Pancreas (tissue), 10 donors: ENCODE measurements at places on chromosomes 4 and X. TPM values are rescaled to one million over a fixed set of nuclear protein-coding genes. Genes with fewer than 3 reads are reported as not detected.

DNA sequence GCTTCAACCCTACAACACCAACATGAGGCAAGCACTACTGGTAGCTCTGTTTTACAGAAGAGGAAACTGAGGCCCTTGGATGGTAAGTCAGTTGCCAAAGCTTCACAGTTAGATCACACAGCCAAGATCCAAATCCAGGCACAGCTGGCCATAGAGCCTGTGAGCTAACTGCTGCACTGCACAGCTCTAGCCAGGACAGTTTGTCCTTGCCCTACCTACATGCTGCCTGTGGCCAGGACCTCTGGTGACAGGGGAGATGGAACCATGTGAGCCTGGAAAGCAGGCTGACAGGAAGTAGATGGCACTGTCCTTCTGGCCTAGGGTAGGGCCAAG is 257.8 kb downstream of the FBXW7 start:
- H3K27ac ChIP-seq = no peak overlapping the region
- H3K4me3 ChIP-seq = no peak overlapping the region
- H3K4me1 ChIP-seq = no peaks in the 10 kb centered on the region
- no peak for DNase-seq
- H3K36me3 ChIP-seq = no peaks in the 10 kb centered on the region

DNA sequence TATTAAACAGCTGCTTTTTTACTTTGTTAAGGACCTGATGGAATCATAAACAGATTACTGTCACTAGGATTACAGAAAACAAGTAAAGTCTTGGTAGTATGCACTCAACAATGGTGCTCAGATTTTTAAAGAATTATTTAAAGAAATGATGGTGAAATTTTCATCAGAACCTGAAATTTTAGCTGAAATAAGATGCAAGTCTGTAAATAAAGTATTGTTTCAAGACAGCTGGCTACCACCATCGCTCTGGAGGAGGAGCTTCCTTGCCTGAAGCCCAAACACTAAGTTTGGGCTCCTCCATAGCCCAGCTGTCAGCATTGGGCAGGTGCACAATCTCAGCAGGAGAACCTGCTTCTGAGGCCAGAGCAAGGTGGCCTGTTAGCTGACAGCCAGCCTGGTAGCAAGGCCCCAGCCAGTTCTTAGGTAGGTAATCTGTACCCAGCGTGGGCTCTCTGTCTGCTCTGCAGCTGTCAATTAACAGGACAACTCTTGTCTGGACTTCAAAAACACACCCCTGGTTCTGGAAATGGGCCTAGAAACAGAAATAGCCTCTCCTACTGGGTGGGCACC is 4.6 kb downstream of the GAB1 start:
- H3K27me3 ChIP-seq = no peaks in the 10 kb centered on the region
- H3K4me3 ChIP-seq = no peak overlapping the region
- H3K4me1 ChIP-seq = peaks cover 18% of the 10 kb centered on the region
- DNase-seq = no peak

DNA sequence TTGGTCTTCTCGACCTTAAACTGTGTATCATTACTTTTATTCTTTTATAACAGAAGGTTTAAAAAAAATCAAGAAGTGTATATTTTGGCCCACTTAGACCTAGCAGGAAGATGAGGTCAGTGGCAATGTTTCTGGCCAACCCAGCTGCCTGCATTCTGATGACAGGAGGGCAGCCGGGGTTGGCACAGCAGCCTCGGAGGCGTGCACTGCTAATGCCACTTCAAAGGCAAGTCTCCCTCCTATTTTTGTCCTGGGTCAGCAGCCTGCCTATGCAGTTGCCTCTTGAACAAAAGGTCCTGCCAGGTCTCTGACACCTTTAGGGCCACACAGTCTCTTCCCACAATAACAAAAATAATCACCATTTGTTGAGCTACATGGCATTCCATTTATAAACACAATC is 89.4 kb upstream of the MYOZ2 start:
- H3K4me1 ChIP-seq = no peaks in the 10 kb centered on the region
- H3K27ac ChIP-seq = no peak overlapping the region

- H3K4me3 ChIP-seq = no peak overlapping the region
- H3K36me3 ChIP-seq = no peaks in the 10 kb centered on the region
- H3K4me1 ChIP-seq = no peaks in the 10 kb centered on the region
- no peak for DNase-seq
- H3K27me3 ChIP-seq = no peaks in the 10 kb centered on the region
Observed at GRCh38 chrX:66914080-66914479, 275.2 kb upstream of the EDA2R start.

GRCh38 chrX:136166221-136166855 is 19.0 kb downstream of the FHL1 start:
- H3K4me1 ChIP-seq = no peaks in the 10 kb centered on the region
- H3K4me3 ChIP-seq = no peak overlapping the region
- H3K27ac ChIP-seq = no peak overlapping the region
- H3K36me3 ChIP-seq = no peaks in the 10 kb centered on the region
- H3K27me3 ChIP-seq = peaks cover 7% of the 10 kb centered on the region

DNA sequence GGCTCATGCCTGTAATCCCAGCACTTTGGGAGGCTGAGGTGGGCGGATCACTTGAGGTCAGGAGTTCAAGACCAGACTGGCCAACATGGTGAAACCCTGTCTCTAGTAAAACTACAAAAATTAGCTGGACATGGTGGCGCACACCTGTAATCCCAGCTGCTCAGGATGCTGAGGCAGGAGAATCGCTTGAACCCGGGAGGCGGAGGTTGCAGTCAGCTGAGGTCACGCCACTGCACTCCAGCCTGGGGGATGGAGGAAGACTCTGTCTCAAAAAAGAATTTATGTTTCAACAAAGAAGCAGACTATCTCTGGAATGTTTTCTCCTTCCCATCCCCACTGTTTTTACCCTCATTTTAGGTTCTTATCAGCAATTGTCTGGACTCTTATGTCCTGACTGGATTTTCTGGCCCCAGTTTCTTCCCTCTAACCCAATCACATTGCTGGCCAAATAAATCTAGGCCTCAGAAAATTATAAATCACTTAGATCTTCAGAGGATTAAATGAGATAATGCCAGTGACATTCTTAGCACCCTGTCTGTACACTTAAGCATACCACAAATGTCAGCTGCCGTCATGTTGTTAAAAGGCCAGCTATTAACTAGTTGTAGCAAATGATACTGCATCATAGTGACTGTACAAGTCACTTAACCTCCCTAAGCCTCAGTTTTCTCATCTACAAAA is 44.9 kb upstream of the PRSS48 start:
- no peak for DNase-seq
- H3K4me3 ChIP-seq = no peak overlapping the region
- no peaks in the 10 kb centered on the region for H3K36me3 ChIP-seq
- H3K27me3 ChIP-seq = no peaks in the 10 kb centered on the region

GRCh38 chr4:82046796-82047195 is 327.0 kb downstream of the HNRNPD start:
- no peaks in the 10 kb centered on the region for H3K4me1 ChIP-seq
- H3K27me3 ChIP-seq = no peaks in the 10 kb centered on the region
- no peaks in the 10 kb centered on the region for H3K36me3 ChIP-seq
- H3K27ac ChIP-seq = no peak overlapping the region
- no peak overlapping the region for H3K4me3 ChIP-seq

DNA sequence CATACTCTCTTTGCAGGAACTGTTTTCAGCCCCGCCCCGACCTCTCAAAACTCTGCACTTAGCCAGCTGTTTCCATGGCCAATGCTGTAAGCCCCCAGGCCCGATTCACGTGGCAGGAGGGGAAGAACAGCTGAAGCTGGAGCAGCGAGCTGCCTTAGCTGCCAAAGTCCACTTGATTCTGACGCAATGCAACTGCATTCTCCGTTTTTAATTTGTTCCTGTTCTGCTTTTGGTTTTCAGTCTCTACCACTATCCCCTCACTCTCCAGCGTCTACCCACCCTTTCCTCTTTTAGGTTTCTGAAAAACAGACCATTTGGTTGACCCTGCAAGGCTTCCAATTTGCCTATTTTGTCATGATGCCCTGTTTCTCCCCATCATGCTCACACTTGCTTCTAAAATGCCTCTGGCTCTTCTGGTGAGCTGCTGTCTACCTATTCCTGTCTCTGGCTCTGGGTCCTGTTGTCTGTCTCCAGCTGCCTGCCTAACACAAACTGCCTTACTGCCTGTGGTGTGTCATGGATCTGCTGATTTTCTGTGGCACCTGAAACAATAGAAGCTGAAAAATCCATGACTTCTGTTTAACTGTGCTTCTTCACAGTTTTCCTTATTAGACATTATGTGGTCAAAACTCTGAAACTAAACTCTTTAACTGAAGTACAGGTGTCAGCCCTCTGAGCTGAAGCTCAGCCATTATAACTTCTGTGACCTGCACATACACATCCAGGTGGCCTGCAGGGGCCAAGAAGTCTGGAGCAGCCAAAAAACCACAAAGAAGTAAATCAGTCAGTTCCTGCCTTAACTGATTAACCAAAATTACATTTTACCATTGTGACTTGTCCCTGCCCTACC is 160.5 kb upstream of the AGTR2 start:
- H3K27ac ChIP-seq = no peak overlapping the region
- no peaks in the 10 kb centered on the region for H3K4me1 ChIP-seq
- H3K4me3 ChIP-seq = no peak overlapping the region
- H3K27me3 ChIP-seq = no peaks in the 10 kb centered on the region
- no peaks in the 10 kb centered on the region for H3K36me3 ChIP-seq

- DNase-seq = no peak
- H3K27ac ChIP-seq = no peak overlapping the region
- peaks cover 27% of the 10 kb centered on the region for H3K27me3 ChIP-seq
Observed at GRCh38 chrX:49838374-49838773, 9.3 kb downstream of the PAGE4 start.

- no peaks in the 10 kb centered on the region for H3K4me1 ChIP-seq
- no peaks in the 10 kb centered on the region for H3K27me3 ChIP-seq
- no peaks in the 10 kb centered on the region for H3K36me3 ChIP-seq
- no peak overlapping the region for H3K4me3 ChIP-seq
Observed at GRCh38 chr4:124066595-124066994, 645.9 kb downstream of the ANKRD50 start.

- no peaks in the 10 kb centered on the region for H3K27me3 ChIP-seq
- no peak overlapping the region for H3K4me3 ChIP-seq
- H3K4me1 ChIP-seq = peaks cover 3% of the 10 kb centered on the region
- no peaks in the 10 kb centered on the region for H3K36me3 ChIP-seq
- no peak for DNase-seq
Observed at GRCh38 chr4:183396227-183396637, 48.2 kb upstream of the CDKN2AIP start.

DNA sequence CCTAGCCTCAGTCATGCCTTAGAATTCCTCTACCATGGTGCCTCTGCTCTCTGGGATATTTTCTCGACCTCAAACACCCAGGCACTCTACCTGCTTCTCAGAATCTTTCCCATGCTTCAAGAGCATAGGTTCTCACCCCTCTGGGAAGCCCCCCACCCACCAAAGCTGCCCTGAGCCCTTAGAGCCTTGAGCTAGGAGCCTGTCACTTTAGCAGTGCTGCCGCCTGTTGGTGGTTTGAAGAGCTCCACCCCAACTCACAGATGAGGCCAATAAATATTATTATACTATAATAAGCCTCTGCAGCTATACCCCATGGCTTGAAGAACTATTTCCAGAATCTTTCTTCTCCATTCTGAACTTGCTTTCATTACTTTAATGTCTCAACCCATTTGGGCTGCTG is 109.7 kb downstream of the RTL5 start:
- H3K36me3 ChIP-seq = no peaks in the 10 kb centered on the region
- H3K4me1 ChIP-seq = no peaks in the 10 kb centered on the region
- DNase-seq = no peak
- no peak overlapping the region for H3K4me3 ChIP-seq
- H3K27ac ChIP-seq = no peak overlapping the region
- no peaks in the 10 kb centered on the region for H3K27me3 ChIP-seq

DNA sequence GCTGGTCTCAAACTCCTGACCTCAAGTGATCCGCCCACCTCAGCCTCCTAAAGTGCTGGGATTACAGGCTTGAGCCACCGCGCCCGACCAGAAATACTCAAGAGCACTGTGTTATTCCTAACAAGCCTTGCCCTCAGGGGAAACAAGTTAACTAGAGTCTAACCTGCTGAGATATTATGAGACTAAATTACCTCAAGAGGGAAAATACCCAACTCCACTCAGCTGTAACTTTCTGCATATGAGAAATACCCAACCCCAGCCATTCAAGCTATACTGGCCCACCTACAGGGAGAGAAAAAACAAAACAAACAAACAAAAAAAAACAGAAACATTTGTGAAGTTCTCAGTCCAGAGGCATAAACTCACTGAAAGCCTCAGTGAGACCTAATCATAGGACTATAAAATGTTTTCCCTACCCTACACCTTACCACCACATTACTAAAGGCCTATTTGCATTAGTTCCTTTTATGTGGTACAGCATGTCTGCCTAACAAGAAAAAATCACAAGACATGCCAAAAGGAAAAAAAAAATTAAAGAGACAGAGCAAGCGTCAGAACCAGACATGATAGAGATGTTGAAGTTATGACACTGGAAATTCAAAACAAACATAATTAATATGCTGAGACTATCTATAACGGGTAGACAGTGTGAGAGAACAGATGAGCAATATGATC is 876.0 kb downstream of the FSTL5 start:
- H3K36me3 ChIP-seq = no peaks in the 10 kb centered on the region
- no peak overlapping the region for H3K27ac ChIP-seq
- no peaks in the 10 kb centered on the region for H3K27me3 ChIP-seq

DNA sequence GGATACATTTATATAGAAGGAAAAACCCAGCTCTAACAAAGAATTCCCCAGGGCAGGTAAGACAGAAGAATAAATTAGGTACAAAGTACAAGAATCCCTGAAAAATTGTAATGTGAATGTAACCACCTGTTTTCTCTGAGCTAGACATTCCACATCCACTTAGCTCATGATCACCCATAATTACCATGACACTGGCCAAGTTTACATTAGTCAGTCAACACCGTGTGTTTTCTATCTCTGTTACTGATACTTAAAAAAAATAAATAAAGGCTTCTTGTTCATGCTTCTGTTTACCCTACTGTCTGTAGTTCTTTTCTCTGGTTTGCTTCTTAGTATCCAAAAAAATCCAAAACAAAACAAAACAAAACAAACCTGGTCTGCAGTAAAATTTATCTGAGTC is 66.0 kb downstream of the CBLL2 start:
- no peaks in the 10 kb centered on the region for H3K36me3 ChIP-seq
- H3K27ac ChIP-seq = no peak overlapping the region
- no peaks in the 10 kb centered on the region for H3K4me1 ChIP-seq
- no peaks in the 10 kb centered on the region for H3K27me3 ChIP-seq

GRCh38 chrX:134469486-134469885 is 9.5 kb downstream of the HPRT1 start:
- no peak overlapping the region for H3K4me3 ChIP-seq
- no peak for DNase-seq
- H3K36me3 ChIP-seq = no peaks in the 10 kb centered on the region
- no peak overlapping the region for H3K27ac ChIP-seq

DNA sequence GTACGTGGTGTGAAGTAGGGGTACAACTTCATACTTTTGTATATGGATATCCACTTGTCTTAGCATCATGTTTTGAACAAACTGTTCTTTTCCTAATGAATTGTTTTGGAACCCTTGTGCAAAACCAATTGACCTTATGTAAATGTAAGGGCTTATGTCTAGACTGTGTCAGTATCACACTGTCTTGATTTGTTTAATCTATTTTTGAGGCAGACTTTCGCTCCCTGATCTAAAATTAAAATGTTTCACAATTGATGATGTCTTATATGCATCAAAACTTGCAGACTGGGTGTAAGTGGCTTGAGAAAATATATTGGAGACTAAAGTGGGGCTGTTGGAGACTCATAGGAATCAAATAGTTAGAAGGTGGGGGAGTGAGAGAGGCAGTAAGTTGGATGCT is 25.2 kb downstream of the REPS2 start:
- no peak for DNase-seq
- no peaks in the 10 kb centered on the region for H3K36me3 ChIP-seq
- H3K27ac ChIP-seq = no peak overlapping the region
- no peak overlapping the region for H3K4me3 ChIP-seq
- H3K4me1 ChIP-seq = no peaks in the 10 kb centered on the region

Gene KCNE5
- total RNA-seq = not detected

Gene CXCL1
- total RNA-seq = 30.0 TPM

Gene EGF
- total RNA-seq = 17.8 TPM

Gene HAND2
- 3.1 TPM for total RNA-seq

Gene IL21
- not detected for total RNA-seq

Gene RWDD4
- total RNA-seq = 13.5 TPM

Gene PNMA5
- total RNA-seq = not detected
